ENCODE measurements at places on chromosomes 12 and 14.

GRCh38 chr14:50360851-50361250 lies 35.8 kb downstream of the CDKL1 start:
- no peak for DNase-seq

DNA sequence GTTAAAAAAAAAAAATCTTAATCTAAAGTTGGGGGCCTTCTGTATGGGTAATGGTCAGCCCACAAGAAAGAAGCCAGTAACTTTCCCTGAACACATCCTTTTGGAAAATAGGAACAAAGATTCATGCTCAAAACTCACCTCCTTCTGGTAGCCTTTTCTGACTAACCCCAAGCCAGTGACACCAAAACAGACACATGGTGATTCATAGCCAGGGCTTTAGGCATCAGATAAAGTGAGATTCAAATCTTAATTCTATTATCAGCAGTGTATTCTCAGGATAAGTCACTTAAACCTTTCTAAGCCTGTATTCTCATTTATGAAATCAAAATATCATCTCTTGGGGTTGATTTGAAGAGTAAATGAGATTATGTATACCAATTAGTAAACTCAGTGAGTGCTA lies 4.9 kb downstream of the ATP5MC2 start:
- no peak for DNase-seq

- DNase-seq = no peak
These were observed 157.1 kb upstream of the GRIN2B start for GRCh38 chr12:14138495-14138894.

- no peak for DNase-seq
These were observed 734 bp downstream of the COX6A1 start for GRCh38 chr12:120438495-120439198.

- no peak for DNase-seq
These were observed 50.1 kb downstream of the UNC79 start for GRCh38 chr14:93480867-93481266.

DNA sequence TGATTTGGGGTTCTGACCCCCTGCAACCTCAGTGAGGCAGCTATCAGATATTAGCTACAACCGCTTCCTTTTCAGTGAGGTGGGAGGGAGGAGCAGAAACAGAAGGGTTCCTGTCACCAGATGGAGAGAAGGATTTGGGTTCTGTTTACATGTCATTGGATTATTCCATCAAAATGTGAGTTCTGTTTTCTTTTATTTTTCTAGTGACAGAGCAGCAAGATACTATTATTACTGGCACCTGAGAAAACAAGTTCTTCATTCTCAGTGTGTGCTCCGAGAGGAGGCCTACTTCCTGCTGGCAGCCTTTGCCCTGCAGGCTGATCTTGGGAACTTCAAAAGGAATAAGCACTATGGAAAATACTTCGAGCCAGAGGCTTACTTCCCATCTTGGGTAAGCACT lies 52.8 kb downstream of the FRMD6 start:
- DNase-seq = no peak

- peak; percentile 19 for DNase-seq
These were observed 52.0 kb upstream of the NTF3 start for GRCh38 chr12:5379749-5380496.

GRCh38 chr14:88496414-88496813 lies 58.4 kb downstream of the PTPN21 start:
- DNase-seq = no peak

- no peak for DNase-seq
These were observed 48.8 kb downstream of the A2M start for GRCh38 chr12:9066755-9067423.

DNA sequence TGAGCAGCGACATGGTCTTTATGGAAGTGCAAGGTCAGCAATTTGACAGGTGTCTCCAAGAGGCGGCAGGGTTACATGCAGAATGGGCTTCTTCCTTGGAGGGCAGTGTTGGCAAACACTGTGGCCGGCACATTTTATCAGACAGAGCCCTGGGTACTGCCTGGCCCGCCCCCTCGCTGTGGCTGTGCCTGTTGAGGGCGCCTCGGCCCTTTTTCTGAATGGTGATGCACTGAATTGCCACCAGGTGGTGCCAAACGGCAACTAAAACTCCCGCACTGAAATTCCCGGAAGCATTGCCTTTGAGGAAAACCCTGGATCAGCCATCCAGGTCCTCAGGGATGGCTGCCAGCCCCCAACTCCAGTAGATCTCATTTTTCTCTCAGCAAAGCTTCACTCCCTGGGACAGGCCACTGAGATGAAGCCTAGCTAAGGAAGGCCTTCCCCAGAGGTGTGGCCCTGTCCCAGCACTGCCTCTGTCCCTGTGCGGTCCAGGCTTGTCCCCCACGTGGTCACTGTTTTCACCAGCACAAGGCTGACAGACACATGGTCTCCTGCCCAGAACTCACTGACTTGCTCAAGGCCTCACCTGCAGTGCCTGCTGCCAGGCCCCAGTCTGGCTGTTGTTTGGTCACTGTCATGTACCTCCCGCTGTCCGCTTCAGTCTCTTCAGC lies 73.6 kb downstream of the TESC start:
- peak; percentile 55 for DNase-seq

GRCh38 chr12:111437816-111438454 lies 32.2 kb downstream of the SH2B3 start:
- DNase-seq = no peak

DNA sequence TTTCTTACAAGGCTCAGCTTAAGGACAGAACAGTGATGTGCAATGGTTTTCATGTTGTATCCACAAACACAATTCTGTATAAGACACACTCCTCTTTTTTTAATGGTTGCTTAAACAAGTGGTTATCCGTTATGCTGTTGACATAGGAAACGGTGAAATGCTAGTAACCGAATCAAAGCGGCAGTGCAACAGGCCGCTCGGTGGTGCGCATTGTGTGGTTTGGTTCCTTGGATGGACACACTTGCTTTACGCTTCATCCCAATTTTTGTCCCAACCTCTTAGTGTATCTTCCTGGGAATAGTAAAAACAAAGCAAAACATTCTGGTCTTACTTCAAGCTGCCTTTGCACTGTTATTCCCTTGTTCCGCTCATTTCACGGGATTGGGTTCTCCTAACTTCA lies 650 bp upstream of the PTGER2 start:
- no peak for DNase-seq

DNA sequence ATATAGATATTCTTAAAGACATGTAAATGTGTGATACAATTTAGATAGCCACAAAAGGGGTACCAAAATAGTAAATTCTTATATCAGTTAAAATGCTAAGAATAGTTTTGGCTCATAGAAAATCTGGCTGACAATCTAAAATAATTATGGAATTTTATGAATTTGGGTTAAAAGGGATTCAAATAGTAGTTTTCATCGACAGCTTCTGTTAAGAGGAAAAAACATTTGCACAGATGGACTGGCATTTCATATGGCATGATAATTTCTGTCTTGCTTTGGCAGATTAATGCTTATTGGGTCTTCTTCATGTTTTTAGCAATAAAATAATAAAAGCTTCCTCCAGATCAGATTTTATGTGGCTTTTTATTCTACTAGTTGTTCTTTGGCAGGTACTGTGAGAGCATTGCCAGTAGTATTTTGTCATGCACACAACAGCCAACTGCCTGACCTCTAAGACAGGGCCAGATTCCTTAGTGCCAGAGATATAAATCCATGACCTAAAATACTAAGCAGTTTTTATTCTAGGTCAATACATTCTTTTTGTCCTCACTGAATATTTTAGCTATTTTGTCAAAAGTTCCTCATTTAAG lies 9.1 kb downstream of the ABCD2 start:
- DNase-seq = no peak

DNA sequence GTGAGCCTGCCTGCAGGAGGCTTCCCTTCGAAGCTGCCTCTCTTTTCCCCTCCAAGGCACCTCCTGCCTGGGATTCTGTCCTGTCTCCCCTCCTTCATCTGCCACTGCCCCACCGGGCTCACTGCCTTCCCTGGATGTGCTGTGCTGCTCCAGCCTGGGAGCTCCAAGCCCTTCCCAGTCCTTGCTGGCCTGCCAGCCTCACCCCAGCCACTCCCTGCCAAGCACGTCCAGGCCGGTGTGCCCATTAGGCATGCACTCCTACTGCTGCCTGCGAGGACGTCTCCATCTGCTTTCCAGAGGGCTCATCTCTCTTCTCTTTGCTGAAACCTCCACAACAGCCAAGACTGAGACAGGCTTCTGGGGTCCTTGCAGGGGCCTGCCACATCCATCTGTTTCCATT lies 8.4 kb upstream of the SLC25A47 start:
- DNase-seq = no peak

GRCh38 chr14:22438742-22439141 lies 150.3 kb downstream of the DAD1 start:
- no peak for DNase-seq

DNA sequence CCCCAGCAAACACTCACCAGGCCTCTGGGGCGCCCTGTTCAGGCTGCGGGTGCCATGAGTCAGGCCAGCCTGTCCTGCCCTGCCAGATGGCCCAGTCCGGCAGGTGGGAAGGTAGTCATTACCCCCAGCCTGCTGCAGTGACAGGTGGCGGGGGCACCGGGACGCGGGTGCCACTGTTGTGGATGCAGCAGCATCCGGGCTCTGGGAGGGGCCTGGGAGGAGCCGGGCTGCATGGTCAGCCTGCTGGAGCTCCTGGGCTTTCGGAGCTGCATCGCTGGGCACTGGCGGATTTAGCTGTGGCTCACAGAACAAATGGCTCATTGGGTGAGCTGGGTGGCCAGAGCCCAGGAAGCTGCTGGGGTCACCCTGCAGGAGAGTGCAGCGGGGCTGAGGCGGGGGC lies 13.5 kb downstream of the CEP170B start:
- no peak for DNase-seq

- no peak for DNase-seq
These were observed 103.9 kb downstream of the FSCB start for GRCh38 chr14:44403193-44403592.

DNA sequence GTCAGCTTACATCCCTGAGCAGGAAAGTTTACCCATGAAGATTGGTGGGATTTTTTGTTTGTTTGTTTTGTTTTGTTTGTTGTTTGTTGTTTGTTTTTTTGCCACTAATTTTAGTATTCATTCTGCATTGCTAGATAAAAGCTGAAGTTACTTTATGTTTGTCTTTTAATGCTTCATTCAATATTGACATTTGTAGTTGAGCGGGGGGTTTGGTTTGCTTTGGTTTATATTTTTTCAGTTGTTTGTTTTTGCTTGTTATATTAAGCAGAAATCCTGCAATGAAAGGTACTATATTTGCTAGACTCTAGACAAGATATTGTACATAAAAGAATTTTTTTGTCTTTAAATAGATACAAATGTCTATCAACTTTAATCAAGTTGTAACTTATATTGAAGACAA lies 37.6 kb downstream of the CD9 start:
- DNase-seq = no peak

- no peak for DNase-seq
These were observed 15.0 kb downstream of the DTD2 start for GRCh38 chr14:31442284-31442683.

GRCh38 chr14:36019126-36019525 lies 157.4 kb downstream of the PTCSC3 start:
- DNase-seq = no peak

DNA sequence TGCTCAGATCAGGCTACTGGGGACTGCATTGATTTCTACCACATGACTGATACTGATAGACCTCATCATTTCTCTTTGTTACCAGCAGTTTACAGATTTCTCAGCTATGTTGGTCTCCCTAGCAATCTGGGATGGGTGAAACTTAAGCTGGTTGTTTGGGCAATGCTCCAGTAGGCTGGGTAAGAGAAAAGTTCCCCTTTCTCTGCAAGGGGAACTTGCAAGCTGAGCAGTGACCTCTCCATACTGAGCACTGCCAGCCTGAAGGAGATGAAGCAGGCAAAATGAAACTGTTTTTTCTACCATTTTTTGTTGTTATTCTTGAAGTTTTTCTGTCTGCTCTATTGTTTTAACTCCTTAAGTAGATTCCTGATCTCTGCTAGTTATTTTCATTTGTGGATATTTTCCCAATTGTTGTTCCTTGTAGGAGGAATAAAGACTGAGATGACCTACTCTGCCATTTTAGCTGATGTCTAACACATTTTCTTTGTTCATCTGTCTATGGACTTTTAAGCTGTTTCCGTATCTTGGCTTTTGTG lies 1.3 kb upstream of the OR4M1 start:
- no peak for DNase-seq

DNA sequence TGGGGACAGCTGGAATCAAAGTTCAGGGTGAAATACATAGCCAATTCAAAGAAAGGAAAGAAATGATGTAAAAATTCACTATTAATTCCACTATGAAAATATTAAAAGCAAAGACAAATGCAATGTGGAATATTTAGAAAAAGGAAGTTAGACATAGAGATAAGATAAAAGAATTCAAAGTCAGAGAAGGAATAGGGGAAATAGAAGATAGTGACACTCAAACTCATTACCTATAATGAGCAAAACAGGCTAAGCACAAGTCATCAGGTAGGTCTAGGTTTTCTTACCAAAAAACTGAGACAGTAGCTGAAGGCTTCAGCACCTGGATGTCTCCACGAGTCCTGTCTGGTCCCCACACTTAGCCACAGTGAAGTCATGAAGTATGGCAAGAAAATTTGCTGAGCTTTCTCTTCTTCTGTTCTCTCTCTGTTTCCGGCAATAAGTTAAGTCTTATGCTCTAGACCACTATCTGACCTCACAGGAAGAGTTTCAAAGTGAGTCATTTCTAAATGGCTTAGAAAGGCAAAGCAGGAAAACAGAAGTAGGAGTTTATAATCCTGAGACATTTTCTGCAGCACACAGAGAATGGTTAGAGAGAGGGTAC lies at the start of gene C3AR1:
C3AR1 (minus strand) TSS at position 369 of the 604 bp plus-strand sequence. CDS start 6,174 bp downstream, outside the sequence.
- peak; percentile 82 for DNase-seq

DNA sequence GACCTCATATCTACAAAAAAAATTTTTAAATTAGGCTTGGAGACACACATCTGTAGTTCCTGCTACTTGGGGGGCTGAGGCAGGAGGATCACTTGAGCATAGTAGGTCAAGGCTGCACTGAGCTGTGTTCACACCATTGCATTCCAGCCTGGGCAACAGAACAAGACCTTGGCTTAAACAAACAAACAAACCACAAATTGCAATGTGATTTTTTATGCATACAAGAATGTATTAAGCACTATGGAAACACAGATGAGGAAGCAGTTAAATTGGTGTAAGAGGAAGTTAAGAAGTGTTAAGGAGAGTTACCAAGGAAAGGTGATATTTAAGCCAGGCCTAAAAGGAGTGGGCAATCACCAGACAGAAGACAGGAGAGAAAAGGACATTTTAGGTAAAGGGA lies 83.6 kb upstream of the HECTD1 start:
- no peak for DNase-seq

- no peak for DNase-seq
These were observed 12.8 kb downstream of the DEGS2 start for GRCh38 chr14:100146531-100147091.
